ENCODE measurements at places on chromosomes 3 and 15. TPM values are rescaled to one million over a fixed set of nuclear protein-coding genes. Genes with fewer than 3 reads are reported as not detected.
A peak's percentile ranks its signal among the peaks of the same experiment; 100 is the strongest.

Gene COL6A6
- total RNA-seq, result not detected

- no peak for DNase-seq
Observed at GRCh38 chr3:50417637-50418033, 58.3 kb upstream of the TMEM115 start.

- no peak for DNase-seq
Observed at GRCh38 chr3:170270282-170270881, 48.2 kb downstream of the PRKCI start.

Gene RETNLB
- total RNA-seq, result not detected

DNA sequence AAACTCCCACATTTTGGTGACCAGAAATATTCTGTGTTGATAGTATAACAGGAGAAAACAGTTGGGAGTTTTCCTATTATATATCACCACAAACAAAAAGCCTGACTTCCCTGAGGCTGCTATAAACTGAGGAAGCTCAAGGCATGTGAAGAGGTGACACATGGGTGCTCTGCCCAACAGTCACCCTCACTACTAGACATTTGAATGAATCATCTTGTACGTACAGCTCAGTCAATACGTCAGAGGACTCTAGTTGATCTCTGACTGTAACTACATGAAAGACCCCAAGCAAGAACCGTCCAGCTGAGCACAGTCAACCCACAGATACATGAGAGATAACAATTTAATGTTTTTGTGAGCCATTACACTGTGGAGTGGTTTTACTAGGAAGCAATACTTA lies 338.3 kb upstream of the ATP11B start:
- no peak for DNase-seq

- DNase-seq, result no peak
Observed at GRCh38 chr15:77621847-77622208, 10.9 kb downstream of the LINGO1 start.

DNA sequence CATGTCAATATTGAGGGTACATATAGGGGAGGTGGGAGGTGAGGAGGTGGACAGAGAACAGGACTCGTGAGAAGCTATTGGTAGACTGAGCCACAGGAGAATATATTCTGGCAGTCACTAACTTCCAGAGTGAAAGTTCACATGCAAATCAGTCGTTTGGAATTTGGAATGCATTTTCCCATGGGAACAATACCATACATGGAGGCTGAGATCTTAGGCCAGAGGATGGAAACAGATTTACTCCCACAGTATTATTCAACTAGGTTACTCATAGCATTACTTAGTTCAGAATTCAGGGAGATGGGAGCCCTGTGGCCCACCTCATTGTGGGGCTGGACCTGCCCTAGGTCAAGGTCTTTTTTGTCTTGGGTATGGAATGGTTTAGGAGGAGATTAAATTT lies 36.4 kb upstream of the ABHD2 start:
- DNase-seq, result no peak

Gene MNS1
- 4.6 TPM for total RNA-seq

DNA sequence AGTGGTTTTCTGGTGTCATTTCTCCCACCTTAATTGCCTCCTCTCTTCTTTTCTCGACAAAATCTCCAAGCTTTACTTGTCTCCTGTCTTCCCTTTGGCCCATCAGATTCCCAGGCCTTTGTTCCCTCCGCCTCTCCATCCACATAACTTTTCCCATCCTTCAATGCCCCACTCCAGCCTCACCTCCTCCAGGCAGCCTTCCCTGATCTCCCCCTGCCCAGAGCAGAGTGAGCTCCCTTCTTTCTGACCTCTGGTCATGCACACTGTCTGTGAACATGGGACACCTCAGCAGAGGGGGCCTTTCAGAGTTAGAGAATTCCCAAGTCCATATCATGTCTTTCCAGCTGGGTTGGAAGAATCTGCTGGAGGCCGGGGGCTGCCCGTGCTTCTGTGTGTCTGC lies 14.6 kb upstream of the SSUH2 start:
- no peak for DNase-seq

GRCh38 chr3:122562923-122563716 lies 980 bp downstream of the PARP9 start:
- DNase-seq, result no peak

DNA sequence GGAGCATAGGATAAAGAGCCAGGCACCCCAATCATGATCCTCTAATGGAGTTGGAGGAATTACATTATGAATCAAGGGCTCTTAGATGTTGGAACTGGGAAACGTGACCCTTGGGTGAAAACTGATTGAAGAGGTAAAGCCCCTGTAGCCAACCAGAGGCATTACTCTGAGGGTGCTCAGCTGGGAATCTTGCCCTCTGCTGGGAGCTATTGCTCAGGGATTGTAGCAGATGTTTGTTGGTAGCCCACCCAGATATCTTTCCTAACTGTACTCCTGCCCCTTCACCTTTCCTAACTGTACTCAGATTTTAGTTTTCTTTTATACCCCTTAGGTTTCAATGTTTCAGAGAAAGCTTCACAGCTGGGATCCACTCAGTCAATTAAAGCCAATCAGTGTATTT lies 74.2 kb downstream of the RARB start:
- DNase-seq, result no peak

Gene NDN
- total RNA-seq, result 103 TPM

GRCh38 chr15:43881944-43882343 lies 55.1 kb downstream of the WDR76 start:
- DNase-seq, result no peak

DNA sequence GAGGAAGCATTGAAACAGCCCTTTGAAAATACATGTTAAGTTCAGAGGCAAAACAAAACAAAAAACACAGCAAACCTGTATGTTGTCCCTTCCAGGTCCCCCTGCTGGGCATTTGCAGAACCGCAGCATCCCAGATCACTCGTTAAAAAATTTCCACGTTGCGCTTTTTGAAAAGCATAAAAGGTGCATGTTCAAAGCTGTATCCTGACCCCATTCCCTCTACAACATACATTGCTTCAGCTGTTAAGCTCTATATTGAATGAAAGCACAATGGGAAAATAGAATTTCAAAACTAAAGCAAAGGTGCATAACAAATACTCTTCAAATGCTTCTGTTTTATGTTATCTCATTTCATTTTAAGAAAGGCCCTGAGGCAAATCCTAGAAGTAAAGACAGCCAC lies 328.3 kb downstream of the THSD4 start:
- peak; percentile 30 for DNase-seq

Gene RAD51
- total RNA-seq, result 0.59 TPM

DNA sequence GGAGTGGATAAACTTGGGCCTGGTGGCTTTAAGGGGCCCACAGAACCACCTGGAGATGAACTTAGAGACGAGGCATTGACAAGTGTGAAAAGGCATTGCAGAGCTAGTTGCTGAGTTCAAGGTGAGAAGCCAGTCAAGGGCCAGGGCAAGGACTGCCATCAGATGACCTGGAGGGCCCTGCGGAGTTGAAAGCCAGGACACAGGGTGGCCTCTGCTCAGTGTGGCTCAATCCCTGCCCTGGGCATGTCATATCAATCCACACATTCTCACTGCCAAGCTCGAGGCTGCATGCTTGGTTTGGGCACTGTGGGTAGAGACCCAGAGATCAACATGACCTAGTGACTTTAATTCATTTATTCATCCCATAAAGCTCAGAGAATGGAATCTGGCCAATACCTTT lies 9.2 kb downstream of the PAQR5 start:
- no peak for DNase-seq

Gene ACP3
- total RNA-seq, result 3.3 TPM

Gene HESX1
- total RNA-seq, result 3.6 TPM

GRCh38 chr3:97949110-97949485 lies 23.1 kb downstream of the RIOX2 start:
- DNase-seq, result no peak

DNA sequence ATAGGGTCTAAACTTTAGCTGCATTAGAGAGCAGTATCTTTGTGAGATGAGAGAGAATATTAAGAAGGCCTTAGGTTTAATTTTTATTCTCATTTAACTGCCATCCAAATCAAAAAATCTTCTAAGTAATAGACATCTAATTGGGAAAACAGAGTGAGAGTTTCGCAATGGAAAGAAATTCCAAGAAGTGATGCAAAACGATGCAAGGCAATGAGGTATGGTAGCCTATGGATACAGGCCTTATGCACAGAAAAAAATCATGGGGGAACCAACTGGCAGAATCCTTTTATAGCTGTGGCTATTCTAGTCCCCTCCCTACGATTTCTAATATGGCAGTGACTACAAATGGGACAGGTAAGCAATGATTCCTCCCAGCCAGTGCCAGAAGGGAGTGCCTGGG lies 225.9 kb downstream of the GREM1 start:
- no peak for DNase-seq

Gene ARGFX
- total RNA-seq, result not detected

Gene THUMPD3
- 37.8 TPM for total RNA-seq

DNA sequence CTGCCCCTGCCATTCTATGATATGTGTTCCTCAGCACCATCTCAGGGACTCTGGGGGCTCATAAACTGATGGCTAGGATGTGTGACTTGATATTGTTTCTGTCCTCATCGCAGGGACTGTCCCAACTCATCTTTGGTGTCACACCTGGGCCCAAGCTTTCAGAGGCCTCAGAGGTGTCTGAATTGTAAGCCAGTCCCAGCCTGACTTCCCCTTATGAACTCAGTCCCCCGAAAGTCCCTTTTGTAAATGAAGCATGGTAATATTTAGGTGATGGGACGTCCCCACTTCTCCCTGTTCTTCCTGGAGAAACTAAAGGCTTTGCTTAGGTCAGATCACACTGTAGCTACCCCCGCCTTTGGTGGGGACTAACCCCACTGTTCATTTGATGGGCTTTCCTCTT lies 142.4 kb upstream of the TLE3 start:
- DNase-seq, result no peak

All from tibial nerve (tissue), 4 donors.